ENCODE measurements at places on chromosomes 6 and 20.

DNA sequence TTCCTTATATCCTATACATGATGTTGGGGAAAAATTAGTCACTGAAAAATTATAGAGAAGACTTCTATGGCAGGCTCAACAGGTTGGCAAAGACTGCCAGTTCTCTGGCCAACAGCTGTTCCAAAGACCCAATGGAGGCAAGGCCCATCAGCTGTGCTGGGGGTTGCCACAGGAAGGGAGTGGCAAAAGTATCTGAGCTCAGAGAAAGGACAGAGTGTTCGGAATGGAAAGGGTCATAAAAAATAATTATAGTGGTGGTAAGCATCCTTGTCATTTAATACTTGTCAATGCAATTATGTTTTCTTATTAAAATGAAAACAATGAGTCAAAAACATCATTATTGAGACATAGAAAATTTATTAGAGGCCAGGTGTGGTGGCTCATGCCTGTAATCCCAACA, 36.1 kb downstream of the FASTKD5 start:
- no peak for DNase-seq

DNA sequence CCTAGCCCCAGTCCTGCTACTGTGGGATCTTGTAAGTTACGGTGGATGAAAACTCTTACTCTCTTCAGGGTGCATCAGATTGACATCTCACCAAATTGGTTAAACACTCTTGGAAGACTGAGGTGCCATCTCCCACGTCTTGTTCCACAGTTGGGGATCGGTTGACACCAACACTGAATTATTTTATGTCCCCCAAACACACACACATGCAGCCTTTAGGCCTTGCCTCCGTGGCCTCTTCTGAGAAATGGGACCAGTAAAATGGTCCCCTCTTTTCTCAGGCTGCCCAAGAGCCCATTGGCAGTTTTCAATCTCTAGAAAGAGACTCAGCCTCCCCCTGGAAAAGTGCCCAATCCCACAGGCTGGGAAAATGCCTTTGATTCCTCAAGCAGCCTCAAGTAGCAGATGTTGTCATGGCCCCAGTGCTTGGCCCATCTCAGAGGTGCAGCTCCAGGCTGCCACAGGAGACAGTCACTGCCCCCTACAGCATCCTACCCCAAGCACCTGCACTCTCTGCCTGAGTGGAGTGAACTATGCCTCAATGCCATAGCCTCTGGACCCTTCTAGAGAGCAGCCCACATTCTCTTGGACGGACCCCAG, 163.9 kb downstream of the ANKRD60 start:
- DNase-seq = no peak

DNA sequence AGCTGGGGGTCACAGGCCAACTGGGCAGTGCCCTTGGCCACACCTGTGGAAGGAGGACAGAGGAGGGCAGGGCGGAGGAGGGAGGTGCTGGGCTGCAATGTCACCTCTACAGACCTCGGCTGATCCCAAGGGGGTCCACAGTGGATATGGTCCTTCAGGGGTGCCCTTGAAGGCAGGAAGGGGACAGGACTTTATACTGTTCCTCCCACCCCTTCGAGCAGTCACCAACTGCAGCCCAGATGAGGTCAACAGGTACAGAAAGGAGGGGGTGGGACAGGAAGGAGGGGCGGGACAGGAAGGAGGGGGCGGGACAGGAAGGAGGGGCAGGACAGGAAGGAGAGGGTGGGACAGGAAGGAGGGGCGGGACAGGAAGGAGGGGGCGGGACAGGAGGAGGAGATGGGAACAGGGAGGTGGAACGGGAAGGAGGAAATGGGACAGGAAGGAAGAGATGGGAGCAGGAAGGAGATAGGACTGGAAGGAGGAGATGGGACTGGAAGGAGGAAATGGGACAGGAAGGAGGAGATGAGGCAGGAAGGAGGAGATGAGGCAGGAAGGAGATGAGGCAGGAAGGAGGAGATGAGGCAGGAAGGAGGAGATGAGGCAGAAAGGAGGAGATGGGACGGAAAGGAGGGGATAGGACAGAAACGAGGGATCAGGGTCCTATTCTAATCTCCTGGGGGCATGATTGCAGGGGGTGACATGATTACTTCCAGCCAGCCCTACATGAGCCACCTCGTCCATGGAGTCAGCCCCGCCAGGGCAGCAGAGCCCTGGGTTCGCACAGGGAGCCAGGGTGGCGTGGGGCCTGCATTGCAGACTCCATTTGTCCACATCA, 19.4 kb upstream of the MRGBP start:
- DNase-seq = no peak

GRCh38 chr6:32271429-32271828, 47.6 kb upstream of the NOTCH4 start:
- DNase-seq = no peak

DNA sequence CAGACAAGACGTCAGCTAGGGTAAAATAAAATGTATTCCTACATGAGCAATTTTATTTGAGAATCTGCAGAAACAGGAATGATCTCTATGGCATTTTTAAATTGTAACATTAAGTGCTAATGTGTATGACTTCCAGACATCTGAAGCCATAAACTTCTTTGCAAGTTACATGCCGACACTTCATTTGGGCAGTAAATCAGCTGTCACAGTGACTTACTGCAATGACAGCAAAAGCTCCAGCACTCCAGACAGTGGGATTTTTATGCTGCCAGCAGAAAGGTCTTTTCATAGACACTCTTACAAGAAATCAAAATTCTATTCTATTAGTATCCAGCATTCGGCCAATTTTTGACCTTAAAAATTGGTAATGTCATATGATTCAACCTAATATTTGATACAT, 156.3 kb upstream of the SNX9 start:
- DNase-seq = no peak

DNA sequence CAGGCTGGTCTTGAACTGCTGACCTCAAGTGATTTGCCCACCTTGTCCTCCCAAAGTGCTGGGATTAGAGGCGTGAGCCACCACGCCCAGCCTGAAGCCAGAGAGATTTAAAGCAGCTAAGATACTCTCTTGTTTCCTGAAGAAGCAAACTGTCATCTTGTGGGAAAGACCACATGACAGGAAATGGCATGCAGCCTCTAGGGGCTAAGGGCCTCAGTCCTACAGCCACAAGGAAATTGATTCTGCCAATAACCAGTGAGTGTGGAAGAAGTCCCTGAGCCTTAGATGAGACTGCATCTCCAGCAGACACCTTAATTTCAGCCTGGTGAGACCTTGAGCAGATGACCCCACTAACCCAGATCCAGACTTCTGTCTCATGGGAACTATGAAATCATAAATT, 40.9 kb downstream of the KIZ start:
- no peak for DNase-seq

GRCh38 chr20:45181639-45182038, 6.9 kb downstream of the PI3 start:
- DNase-seq = peak; percentile 32

DNA sequence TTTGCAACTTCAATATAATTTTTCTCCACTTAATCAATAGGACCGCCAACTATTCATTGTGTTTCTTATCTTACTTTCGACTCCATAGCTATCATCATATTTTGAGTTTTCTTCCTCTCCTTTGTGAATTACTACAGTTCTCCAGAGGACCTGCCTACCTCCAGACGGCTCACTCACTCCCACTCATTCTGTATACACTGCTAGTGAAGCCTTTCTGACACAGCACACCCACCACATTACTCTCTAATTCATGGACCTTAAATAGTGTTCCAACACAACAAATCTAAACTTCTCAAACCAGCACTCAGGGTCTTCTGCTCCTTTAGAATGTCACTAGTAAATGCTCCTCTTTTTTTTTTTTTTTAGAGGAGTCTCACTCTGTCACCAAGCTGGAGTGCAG, 23.8 kb downstream of the FKBP5 start:
- DNase-seq = no peak

DNA sequence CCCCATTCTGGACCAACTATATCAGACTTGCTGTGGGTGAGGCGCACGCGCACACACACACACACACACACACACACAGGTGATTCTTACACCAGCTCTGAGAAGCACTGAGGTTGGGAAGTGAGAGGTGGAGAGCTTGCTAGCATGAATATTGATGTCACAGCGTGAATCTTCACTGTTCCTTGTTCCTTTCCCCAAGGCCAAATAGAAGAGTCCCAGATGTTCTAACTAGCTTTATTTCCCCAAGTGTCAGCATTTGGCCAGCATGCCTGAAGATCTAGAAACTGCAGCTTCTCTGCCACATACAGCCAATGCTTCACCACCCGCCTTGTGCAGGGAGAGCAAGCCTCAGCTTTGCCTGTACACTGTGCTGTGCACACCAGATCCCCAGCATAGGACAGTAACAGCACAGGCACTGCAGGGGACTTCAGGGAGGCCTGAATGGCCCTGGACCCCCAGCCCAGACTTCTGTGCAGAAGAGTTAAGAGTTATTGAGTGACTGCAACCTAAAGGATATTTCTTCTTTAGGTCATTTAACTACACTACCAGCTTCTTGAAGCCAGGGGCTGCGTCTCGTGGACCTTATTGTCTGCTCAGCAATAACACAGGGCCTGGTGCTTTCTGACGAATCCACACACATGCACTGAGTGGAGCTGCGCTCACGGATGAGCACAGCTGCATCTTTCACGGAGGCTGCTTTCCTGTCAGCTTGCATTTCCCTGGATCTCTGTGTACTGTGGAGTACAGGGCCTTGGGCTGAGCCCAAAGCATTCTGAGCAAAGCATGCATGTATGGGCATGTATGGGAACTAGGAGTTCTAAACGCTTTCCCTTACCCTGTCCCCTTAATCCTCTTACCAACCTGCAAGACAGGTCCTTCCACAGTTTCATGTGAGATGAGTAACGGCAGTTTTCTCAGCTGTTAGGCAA, 13.9 kb upstream of the CD93 start:
- no peak for DNase-seq

DNA sequence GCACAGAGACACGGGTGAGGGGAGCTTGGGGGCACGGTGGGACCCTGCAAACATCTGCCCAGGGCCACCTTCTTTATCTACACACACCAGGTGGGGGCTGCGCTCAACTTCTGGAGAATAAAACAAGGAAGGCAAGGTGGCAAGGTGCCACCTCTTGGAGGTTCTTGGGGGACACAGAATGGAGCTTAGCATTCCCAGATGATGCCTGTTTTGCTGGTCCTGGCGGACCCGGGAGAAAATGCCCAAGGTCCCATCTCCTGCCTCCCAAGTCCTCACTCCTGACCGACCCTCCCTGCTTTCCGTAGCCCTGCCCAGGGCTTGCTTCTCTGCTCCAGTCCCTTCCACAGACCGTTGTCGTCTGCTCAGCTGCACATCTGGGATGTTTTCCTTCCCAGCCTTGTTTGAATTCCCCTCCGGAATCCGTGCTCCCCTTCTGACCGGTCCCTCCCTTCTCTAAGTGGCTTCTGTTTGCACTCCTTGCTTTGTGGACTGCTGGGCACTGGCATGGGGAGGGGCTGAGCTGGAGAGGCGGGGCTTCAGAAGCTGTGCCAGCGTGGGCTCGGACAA, 13.1 kb downstream of the ITPR3 start:
- DNase-seq = no peak

DNA sequence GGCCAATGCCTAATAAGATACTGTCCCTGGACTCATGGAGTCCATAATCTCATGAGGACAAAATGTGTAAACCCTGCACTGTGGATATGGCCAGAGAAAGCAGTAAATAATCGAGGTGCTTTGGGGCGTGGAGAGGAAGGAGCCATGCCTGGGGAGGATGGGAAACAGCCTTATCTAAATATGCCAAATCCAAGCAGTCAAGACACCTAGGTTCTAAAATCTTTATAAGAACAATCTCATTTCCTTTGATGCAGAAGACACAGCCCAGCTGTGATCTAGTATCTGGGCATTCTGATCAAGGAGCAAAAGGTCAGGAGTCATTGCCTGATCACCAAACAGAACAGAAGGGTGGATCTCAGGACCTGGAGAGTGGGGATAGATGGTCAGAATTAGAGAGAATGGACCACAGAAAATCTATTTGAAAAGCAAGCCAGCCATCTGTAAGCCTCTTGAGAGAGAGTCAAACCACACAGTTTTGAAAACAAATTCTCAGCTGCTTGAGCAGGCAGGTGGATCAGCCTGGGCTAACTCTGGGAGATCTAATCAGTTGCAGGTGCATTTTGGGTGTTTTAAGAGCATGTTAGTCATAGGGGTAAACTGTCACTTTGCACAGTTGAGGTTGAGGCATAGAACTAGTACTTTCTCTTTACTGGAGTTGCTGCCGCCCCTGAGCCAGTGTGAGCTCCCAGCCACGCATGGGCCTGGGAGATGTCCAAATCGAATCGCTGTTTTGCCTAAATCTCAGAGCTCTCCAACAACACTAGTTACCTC, 130.8 kb upstream of the TNFAIP3 start:
- no peak for DNase-seq

DNA sequence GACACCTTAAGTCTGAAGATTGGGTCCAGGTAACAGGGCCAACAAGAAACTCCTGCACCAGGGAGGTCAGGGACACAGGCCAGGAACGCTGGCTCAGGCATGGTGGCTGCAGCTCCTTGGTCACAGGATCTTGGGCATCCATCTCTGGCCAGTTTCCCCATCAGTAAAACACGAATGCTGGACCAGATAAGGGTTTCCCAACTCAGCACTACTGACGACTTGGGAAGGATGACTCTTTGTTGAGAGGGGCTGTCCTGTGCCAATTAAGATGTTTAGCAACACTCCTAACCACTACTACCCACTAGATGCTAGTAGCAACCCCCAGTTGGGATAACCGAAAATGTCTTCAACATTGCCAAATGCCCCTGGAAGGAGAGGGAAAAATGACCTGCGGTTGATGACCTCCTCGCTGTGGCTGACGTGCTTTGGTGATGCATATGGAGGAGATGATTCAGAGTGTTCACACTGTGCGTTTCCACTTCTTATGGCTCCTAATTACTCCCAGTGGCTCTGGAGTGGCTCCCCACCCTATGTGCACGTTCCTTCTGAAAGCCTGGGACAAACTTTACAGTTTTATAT, 261.9 kb downstream of the CDH26 start:
- DNase-seq = no peak

GRCh38 chr20:23060629-23061028, 11.2 kb upstream of the THBD start:
- DNase-seq = no peak

DNA sequence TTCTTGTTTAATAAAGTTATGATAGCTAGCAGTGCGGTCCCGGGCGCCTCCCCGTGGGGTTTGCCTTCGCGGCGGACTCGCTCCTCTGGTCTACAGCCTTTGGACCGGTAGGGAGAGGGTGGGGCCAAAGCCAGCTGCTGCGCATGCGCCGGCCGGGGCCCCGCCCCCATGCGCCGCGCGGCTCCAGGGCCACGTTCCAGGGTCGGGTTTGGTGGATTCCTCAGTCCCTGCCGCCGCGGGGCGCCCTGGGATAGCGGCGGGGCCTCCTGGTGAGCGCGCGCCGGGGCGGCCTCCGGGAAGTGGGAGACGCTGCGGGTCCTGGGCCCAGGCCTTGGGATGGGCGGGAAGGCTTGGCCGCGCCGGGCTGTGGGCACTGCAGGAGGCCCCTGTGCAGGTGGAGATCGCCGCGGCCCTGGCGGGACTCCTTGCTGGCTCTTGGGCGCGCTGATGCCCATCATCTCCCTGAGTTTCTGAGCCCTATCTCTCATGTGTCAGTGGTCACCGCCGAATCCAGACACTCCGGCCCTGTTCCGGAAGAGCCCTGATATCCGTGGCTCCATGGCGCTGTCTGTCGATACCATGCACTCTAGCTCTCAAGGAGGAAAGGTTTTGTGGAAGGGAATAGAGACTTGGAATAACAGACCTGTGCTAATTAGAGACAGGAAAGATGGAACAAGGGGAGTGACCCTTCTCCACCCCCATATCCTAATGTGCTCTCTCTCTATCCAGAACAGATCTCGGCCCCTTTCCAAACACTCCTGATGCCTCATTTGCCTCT, at the start of gene VARS2:
Gene VARS2, plus strand, starts transcription at position 163 of the 778 bp plus-strand sequence. Its CDS starts 599 bp downstream, at position 762.
- peak; percentile 84 for DNase-seq

GRCh38 chr6:32785781-32786533, 22.6 kb upstream of the HLA-DQB2 start:
- DNase-seq = peak; percentile 28

- DNase-seq = no peak
Measured at GRCh38 chr6:114651611-114652010, 308.8 kb upstream of the HS3ST5 start.

Measured in fibroblast of skin of left quadriceps (primary cell).